ENCODE measurements at places on chromosomes 7 and 10. TPM values are rescaled to one million over a fixed set of nuclear protein-coding genes. Genes with fewer than 3 reads are reported as not detected.

GPR85 gene
- 2.4 TPM for total RNA-seq

DIP2C gene
- 21.6 TPM for total RNA-seq

NACAD gene
- total RNA-seq: 3.9 TPM

UCN3 gene
- total RNA-seq: not detected

MUC12 gene
- total RNA-seq: 0.39 TPM

GCC1 gene
- total RNA-seq: 9.0 TPM

BEND7 gene
- total RNA-seq: 16.2 TPM

GRCh38 chr7:982511-983003 is 424 bp upstream of the CYP2W1 start:
- DNase-seq: no peak

GRCh38 chr10:116850058-116850611 is 836 bp downstream of the ENO4 start:
- no peak for DNase-seq

- no peak for DNase-seq
Measured at GRCh38 chr7:105320896-105321295, 67.8 kb downstream of the SRPK2 start.

GRCh38 chr7:14858410-14858809 is 44.1 kb downstream of the DGKB start:
- DNase-seq: no peak

DNA sequence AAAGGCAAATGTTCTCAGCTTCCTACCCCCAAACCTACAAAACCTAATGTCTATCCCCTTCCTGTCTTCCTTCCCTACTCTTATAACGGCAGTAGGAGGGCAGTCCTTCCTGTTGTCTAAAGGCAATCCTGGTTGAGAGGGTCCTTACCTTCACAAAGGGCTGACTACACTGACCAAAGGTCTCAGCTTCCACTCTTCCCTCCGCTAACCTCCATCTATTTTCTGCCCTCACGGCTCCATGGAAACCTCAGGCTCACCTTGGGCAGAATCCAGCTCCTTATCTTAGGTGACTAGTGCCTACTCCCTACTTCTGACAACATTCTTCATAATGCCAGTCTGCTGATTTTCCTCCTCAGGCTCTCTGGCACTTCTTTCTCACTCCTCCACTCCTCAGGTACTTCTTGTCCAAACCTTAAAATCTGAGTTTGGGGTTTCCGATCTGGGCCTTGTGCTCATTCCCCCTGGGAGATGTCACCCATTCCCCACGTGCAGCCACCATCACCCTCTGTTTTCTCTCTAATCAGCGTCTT is 542 bp downstream of the FBXL13 start:
- DNase-seq: no peak

DNA sequence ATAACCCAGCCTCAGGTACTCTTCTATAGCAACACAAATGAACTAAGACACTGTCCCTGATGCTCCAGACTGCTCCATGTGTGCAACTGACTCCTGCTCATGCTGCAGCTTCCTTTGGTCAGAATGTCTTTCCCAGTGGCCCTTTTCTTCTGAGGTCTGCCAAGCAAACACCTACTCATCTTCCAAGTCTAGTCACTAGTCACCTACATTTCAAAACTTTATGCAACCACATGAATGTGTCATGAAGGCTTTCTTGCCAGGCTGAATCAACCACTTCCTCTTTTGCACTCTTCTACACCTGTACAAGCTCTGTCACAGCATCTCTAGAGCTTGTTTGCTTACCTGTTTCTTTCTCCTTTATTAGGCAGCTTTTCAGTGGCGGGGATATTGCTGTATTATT is 75.8 kb downstream of the LSMEM1 start:
- DNase-seq: no peak

GRCh38 chr10:111151595-111152307 is 74.9 kb downstream of the ADRA2A start:
- no peak for DNase-seq

DNA sequence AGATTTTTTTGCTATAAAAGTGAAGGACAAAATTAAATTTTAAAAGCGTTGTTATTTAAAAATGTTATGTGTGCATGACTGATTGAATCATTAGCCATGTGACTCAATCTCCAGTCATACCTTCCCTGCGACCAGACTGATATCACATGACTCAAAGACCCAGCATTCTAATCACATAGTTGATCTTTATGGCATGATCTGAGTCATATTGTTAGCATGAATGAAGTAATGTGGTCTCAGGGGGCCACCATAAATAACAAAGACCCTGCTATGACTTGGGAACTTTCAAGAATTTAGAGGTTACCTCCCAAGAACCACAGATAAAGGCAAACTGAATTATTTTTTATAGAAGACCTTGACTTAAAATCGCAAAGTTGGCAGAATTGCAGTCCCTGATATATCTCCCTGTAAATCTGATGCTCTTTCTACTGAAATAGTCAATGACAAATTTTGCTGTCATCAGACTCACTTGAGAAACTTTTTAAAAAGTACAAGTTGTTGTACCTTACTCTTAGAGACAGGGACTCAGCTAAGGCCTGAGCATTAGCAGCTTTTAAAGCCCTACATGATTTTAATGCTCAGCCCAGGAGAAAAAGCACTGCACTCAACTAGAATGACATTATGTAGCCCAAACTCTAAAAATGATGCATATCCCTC is 717.3 kb downstream of the XPNPEP1 start:
- DNase-seq: no peak
